Activated naive CD4-positive, alpha-beta T cell treated with Interleukin-2 at 50 U/mL for 16 hours (primary cell): ENCODE measurements at places on chromosomes 12 and 14.

DNA sequence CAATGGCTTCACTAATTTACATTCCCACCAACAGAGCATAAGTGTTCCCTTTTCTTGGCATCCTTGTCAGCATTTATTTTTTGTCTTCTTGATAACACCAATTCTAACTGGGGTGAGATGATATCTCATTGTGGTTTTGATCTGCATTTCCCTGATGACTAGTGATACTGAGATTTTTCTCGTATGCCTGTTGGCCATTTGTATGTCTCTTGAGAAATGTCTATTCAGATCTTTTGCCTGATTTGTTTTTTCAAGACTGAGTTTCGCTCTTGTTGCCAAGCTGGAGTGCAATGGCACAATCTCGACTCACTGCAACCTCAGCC lies 4.7 kb upstream of the PLD4 start:
- DNase-seq: no peak

GRCh38 chr12:2490831-2491230 lies 303.9 kb upstream of the FKBP4 start:
- DNase-seq: no peak

GRCh38 chr14:53621921-53622320 lies 334.7 kb downstream of the BMP4 start:
- no peak for DNase-seq

GRCh38 chr14:52545584-52546317 lies 6.6 kb downstream of the TXNDC16 start:
- DNase-seq: no peak

GRCh38 chr12:76084863-76085519 lies 506 bp upstream of the NAP1L1 start:
- DNase-seq: no peak

GRCh38 chr12:43675048-43675904 lies 83.3 kb downstream of the PUS7L start:
- no peak for DNase-seq

- no peak for DNase-seq
Observed at GRCh38 chr14:90976101-90976500, 84.3 kb downstream of the RPS6KA5 start.

DNA sequence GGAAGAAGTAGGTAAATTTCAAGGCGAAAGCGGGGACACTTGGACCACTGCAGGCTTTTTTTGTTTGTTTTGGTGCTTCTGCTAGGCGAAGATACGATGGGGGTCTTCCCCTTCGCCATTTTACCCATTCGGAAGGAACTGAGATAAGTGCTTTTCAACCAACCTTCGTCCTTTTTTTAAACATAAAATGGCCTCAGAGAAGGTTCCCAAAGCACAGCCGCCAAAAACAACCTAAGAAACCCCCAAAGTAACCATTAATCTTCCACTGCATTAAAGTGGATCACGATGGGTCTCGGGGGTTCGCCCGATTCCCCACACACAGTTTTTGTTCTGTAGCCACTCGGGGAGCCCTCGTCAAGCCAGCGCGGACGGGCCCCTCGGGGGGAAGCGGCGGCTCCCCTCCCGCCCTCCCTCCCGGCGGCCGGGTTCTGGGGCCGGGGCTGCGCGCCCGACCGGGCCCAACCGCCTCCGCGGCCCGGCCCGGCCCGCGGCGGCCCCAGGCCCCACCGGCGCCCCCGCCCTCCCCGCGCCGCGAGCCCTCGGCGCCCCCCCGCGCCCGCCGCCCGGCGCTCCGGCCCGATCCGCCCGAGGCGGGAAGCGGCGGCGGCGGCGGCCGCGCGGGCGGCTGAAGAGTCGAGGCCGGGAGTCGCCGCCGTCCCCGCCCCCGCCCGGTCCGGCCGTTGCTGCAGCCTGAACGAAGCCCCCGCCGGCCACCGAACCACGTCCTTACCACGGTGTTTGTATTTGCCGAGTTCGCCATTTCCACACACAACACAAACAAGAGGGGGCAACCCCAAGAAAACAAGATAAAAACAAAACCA lies 790 bp downstream of the GTF2A1 start:
- peak; percentile 49 for DNase-seq

DNA sequence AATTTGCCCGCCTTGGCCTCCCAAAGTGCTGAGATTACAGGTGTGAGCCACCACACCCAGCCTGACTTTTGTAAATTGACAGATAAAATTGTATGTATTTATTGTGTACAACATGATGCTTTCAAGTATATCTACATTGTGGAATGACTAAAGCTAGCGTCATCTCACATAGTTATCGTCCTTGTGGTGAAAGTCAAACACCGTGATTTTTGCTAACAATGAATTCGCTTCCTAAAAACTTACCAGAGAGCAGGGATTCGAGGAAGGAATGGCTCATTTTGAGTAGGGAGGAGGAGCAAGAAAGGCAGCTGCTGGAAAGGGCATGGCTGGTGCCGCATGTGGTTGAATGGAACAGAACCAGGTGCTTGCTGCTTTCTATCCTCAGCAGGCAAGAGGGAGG lies 85.4 kb downstream of the LGMN start:
- DNase-seq: no peak

GRCh38 chr12:32252199-32253073 lies 145.8 kb downstream of the BICD1 start:
- no peak for DNase-seq

- no peak for DNase-seq
Observed at GRCh38 chr12:52812749-52813148, 1.2 kb downstream of the KRT4 start.
